ENCODE measurements at places on chromosomes 11 and 22.

DNA sequence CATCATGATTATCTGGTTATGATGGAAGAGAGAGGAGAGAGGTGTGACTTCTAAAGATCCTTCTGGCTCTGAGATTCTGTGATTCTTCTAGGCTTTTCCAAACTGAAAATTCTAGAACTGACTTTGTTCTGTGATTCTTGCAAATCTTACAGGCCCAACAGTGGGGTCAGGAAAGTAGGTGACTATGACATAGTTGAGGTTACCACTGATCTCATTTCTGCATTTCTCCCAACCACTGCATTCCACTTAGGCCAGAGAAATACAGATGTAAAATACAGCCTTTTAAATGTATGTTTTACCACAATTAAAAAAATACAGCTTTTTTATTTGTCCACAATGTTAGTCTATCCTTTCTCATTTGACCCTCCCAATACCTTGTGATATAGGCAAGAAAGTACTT is 83.7 kb downstream of the STIM1 start:
- DNase-seq, result no peak

DNA sequence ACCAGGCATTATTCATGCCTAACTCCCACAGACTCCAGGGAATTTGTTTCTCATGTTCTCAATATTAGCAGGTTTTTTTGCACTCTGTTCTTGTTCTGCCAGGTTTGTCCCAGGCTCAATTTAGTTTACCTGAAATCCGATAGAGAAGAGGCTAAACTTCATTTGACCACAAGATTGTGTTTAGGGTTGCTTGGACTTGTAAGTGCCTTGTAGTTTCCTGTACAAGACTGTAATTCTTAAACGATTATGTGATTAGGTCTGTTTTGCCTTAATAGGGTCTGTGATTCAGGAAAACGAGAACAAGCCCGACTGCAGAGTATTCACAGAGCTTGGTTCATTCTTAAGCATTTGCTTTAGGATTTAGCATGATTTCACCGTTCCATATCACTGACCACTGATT is 1.8 kb downstream of the PRSS23 start:
- no peak for DNase-seq

DNA sequence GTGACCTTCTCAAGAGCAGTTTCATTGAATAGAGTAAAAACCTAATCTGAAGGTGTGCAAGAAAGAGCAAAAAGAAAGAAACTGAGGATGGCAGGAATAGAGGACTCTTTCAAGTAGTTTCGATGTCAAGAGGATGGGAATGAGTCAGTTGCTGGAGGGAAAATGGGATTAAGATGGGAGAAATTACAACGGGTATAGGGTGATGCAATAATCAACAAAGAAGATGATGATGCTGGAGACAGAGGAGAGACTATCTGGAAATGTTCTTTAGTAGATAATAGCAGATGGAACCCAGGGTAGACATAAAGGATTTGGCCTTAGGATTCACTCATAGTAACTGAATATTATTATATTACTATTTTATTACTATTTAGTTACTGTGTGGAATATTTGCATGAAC is 189.4 kb downstream of the GRIA4 start:
- no peak for DNase-seq

- DNase-seq, result no peak
Observed at GRCh38 chr22:17167486-17167885, 8.4 kb upstream of the HDHD5 start.

- DNase-seq, result no peak
Observed at GRCh38 chr11:32315121-32315520, 120.2 kb downstream of the WT1 start.

DNA sequence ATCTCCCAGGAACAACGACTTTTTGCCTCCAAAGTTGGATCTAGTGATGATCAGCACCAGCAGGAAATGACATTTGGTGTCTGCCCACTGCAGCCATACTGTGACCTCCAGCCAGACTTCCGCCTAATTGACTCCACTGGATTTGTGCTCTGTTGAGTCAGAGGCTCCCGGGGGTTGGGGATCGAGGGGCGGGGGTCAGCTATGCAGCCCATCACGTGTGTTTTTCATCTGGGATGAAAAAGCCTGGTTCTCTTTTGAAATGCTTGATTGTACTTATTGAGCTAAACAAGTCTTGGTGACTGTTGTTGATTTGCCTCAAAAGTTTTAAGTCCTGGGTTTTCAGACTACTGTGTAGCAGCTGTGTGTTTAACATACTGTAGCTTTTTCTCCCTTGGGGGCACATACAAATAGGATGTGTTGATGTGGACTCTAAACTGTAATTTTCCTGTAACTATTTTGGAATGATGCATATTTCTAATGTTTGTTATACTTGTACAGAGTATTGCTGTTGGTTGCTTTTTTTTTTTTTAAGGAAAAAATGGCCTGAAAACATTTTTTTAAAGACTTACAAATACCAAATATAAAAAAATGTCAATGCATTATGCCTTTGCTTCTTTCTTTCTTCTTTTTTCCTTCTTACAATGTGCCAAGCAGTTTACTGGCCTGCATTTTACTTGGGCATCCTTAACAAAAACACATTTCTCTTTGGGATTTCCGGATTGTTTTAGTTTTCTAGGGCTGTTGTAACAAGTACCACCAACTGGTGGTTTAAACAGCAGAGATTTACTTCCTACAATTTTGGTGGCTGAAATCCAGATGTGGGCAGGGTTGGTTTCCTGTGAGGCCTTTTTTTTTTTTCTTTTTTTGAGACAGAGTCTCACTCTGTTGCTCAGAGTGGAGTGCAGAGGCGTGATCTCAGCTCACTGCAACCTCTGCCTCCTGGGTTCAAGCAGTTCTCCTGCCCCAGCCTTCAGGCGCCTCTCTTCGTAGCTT is 46.1 kb upstream of the OR4B1 start:
- DNase-seq, result no peak

DNA sequence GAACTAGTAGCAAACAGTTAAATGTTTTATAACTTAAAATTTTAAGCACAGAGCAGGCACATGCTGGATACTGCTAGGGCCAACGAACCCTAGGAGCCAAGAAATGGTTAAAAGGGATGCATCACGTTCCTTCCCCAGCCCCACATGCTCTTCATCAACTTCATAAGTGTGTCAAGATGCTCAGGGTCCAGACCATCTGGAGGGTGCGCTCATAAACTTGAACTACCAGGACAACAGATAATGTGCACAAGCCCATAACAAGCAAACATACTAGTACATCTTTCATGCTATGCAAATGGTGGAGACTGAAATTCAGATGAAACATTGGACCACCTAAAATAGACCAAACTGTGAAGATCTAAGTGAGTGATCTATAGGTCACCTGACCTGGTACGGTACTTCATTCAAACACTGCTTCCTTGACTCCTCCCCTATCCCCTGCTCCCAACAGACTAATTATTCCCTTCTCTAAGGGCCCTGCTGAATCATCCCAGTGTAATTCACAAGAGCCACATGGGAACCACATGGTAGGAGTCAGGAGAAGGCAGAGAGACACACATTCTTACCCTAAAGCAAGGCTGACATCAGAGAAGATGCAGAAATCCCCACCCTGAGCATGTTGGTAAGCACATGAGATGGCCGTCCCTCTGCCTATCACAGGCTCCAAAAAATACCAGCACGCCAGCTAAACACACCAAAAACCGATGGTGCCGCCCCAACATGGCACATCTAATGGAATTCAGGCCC is 83.9 kb downstream of the ETS1 start:
- no peak for DNase-seq

DNA sequence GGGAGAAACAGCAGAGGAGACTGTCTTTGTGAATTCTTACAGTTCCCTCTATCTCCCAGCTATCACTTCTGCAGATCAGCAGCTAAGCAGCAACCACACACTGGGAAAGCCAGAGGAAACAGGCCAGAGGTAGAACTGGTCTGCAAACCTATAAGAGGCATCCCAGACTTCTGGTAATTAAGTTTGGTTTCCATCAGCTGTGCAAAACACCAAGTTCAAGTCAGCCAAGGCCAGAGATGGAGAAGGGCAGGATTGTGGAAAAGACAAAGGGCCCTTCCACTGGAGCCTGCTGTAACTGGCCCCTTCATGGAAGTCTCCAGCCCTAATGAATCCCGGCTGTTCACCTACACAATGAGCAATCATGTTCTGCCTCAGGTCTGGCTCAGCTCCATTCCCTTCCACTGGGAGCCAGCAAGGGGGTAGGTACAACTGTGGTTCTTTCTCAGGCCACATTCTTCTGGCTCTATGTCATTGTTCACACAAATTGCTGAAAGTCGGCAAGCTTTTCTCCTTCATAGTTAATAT is 4.6 kb upstream of the PAMR1 start:
- DNase-seq, result no peak

DNA sequence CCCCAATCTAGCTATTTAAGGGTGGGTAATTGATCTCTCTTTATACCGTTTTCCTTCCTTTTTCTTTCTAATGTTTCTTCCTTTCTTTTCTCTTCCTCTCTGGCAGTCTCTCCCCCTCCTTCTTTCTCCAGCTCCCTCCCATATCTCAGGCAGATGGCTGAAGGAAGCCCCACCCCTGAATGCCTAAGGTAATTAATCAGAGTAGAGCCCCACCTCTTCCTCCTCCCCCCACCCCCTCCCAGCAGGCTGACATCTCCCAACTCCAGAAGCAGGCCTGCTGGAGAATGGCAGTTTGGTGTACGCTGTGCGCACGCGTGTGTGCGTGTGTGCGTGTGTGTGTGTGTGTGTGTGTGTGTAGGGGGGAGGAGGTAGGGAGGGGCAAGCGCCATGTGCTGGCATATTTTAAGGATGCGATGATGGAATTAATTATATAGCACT is 122.6 kb downstream of the APOL5 start:
- DNase-seq, result peak; percentile 90

- DNase-seq, result no peak
Observed at GRCh38 chr11:18522388-18522787, 4.4 kb downstream of the TSG101 start.

GRCh38 chr22:49947296-49947622 is 13.3 kb upstream of the PIM3 start:
- DNase-seq, result no peak

DNA sequence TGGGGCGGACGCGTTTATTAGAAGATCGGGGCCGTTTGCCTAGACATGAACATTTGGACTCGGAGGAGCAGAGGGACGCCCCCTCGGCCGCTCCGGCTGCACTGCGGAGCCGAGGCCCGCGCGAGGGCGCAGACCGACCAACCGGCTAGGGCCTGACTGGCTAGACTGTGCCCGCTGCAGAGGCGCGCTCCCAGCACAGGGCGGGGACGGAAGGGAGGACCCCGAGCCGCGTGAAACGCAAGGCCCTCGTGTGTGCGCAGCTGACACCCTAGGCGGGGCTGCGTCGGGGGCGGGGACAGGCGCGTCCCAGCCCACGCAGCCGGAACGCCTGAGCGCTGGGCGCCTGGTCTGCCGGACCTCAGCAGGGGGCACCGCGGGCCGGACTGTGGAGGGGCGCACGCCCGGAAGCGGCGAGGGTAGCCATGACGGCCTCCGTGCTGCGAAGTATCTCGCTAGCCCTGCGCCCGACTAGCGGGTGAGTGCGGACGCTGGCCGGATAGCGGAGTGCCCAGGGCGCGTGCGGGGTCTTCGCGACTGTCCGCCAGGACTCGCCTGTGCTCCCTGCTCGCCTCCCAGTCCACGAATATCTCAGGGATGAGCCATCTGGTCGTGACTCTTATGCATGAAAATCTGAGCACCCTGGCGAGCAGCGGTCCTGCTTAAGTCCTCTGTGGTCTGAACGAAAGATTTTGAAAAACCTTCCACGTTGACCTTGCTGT is at the start of gene MRPL40:
TSS of gene MRPL40 (plus strand) at position 413 of the 719 bp plus-strand sequence. CDS start at position 423, 10 bp downstream.
- peak; percentile 82 for DNase-seq

- peak; percentile 28 for DNase-seq
Observed at GRCh38 chr11:62497132-62497801, 49.3 kb downstream of the AHNAK start.

DNA sequence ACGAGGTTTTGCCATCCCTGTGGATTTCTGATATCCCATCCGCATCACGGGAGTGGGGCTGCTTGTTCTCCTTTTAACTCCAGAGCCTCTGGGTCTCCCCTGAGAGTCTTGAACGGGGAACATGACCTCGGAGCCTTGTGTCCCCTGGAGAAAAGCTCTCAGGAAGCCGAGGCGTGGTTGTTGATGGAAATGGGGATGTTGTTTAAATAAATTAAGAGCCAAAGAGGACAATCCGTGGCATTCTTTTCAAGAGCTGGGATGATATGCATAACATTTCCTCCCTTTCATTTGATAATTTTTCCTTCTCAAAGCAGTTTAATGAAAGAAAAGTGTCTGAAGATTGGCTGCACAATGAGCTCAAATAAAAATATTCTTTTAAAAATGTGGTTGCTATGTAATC is 14.2 kb downstream of the TSPAN18 start:
- DNase-seq, result no peak

DNA sequence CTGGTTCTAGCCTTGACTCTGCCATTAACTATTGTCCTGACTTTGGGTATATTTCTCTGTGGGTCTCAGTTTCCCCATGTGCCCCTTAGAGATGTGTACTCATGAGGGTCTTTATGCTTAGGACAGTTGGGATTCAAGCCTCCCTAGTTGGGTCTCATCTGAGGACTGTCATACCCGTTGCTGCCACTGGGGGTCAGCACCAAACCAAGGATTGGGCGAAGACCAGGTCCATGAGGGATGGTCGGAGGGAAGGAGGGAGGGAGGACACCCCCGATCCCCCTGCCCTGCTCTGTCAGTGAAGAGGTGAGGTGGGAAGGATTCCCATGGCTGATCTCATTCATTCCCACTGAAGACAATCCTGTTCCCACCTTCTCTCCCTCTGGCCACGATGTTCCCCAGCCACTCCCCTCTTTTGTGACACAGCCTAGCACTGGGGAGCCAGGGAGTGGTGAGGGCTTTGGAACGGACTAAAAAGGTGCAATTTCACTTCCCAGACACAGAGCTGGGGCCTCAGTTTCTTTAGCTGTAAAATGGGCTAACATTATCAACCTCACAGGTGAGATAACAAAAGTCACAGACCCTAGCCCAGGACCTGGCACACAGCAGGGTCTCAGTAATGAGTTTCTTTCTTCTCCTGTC is 12.4 kb upstream of the KLHL35 start:
- peak; percentile 61 for DNase-seq

GRCh38 chr22:50190941-50191741 is 5.4 kb downstream of the TRABD start:
- no peak for DNase-seq

DNA sequence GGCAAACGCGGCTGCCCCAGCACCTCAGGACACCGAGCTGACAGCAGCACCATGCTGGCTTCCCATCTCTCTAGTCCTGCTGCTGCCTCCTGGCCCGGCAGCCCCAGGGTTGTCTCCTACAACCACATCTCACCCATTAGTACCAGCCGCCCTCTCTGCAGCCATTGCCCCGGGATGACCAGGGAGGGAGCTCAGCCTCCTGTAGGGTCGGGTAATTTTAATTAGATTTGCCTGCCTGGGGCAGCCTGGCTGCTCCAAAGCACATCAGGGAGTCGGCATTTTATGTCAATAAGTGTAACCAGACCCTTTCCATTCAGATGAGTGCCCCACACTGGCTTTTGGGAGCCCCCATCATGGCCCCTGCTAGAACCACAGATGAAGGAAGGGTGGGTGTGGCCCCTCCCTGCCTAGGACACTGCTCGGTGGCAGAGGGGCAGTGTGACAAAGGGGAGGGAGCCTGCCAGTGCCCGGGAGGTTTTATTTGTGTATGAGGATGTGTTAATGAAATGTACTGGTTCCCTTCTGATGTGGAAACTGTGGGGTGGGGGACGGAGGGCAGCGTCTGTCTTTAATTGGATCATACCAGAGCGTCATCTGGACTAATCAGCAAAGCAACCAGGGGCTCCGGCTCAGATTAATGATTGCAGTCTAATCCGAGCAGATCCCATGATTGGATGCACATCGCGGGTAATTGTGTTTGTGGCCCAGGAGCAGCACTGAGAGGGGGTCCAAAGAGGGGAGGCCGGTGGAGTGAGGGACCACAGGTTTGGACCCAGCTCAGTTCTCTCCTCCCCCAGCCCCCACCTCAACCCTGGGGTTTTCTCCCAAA is 125.3 kb downstream of the FEZ1 start:
- DNase-seq, result peak; percentile 65

- DNase-seq, result no peak
Observed at GRCh38 chr11:116262370-116262769, 510.4 kb downstream of the BUD13 start.

Data from NCI-H1417 (cell line).